ENCODE measurements at places on chromosomes 4 and X. TPM values are rescaled to one million over a fixed set of nuclear protein-coding genes. Genes with fewer than 3 reads are reported as not detected.

GIMD1 gene
- polyA plus RNA-seq: not detected

TMEM31 gene
- polyA plus RNA-seq: 1.0 TPM

DAPP1 gene
- polyA plus RNA-seq: 25.0 TPM

CCNA2 gene
- 0.85 TPM for polyA plus RNA-seq

TMEM150C gene
- 0.13 TPM for polyA plus RNA-seq

TENM3 gene
- polyA plus RNA-seq: not detected

TMEM255A gene
- polyA plus RNA-seq: 0.07 TPM

TRIM75 gene
- not detected for polyA plus RNA-seq

SASH3 gene
- 205 TPM for polyA plus RNA-seq

PAGE2B gene
- polyA plus RNA-seq: not detected
